Mesenteric fat pad (tissue), 1 donor: ENCODE measurements at places on chromosomes 2 and 18. TPM values are rescaled to one million over a fixed set of nuclear protein-coding genes. Genes with fewer than 3 reads are reported as not detected.

GRCh38 chr18:28365411-28365831, 188.5 kb upstream of the CDH2 start:
- DNase-seq: no peak

GRCh38 chr2:169221745-169222369, 140.5 kb downstream of the LRP2 start:
- no peak for DNase-seq

- DNase-seq: no peak
Observed at GRCh38 chr18:13471971-13472628, 253.5 kb downstream of the LDLRAD4 start.

- DNase-seq: no peak
Observed at GRCh38 chr18:48948112-48949049, 2.4 kb downstream of the SMAD7 start.

- no peak for DNase-seq
Observed at GRCh38 chr18:74286856-74287255, 4.9 kb downstream of the CYB5A start.

- DNase-seq: no peak
Observed at GRCh38 chr18:9608298-9608697, 6.1 kb downstream of the PPP4R1 start.

GRCh38 chr18:63867368-63868125, 20.0 kb upstream of the SERPINB2 start:
- DNase-seq: no peak

- DNase-seq: no peak
Observed at GRCh38 chr2:232634206-232635150, 1.1 kb downstream of the EFHD1 start.

GRCh38 chr18:9081940-9082339, 20.6 kb upstream of the NDUFV2 start:
- DNase-seq: no peak

DNA sequence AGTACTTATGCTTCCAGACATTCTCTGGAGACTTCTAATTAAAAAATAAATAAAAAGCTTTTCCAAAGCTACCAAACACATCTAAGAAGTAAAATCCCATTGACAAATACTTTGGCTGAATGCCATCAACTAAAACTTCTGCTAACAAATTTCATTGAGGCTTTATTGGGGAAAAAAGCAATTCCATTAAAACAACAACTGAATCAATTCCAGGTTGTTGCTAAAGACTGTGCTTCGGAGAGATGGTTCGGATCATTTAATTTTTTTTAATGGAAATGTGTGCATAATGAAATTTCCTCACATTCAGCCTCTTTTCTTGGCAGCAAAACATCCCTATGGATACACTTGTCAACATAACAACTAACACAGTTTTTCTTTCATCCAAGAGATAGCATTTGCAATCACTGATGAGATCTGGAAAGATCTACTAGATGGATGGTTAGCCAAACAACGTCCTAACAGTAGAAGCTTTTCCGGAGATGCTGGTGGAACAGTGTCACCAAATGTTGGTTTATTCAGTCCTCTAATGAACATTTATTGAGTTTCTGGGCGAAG, 446.1 kb upstream of the FAM98A start:
- DNase-seq: no peak

Gene RAB6C
- total RNA-seq: not detected

Gene REG3G
- not detected for total RNA-seq
